ENCODE measurements at places on chromosomes 3 and 15. TPM values are rescaled to one million over a fixed set of nuclear protein-coding genes. Genes with fewer than 3 reads are reported as not detected.
A peak's percentile ranks its signal among the peaks of the same experiment; 100 is the strongest.

GRCh38 chr3:116515973-116516372 is 70.7 kb upstream of the LSAMP start:
- no peak for DNase-seq
- H3K27ac ChIP-seq = no peak overlapping the region
- no peak overlapping the region for H3K4me3 ChIP-seq
- H3K27me3 ChIP-seq = no peaks in the 10 kb centered on the region
- no peaks in the 10 kb centered on the region for H3K36me3 ChIP-seq

The PPCDC gene
- 16.3 TPM for polyA plus RNA-seq

The SLITRK3 gene
- not detected for polyA plus RNA-seq

DNA sequence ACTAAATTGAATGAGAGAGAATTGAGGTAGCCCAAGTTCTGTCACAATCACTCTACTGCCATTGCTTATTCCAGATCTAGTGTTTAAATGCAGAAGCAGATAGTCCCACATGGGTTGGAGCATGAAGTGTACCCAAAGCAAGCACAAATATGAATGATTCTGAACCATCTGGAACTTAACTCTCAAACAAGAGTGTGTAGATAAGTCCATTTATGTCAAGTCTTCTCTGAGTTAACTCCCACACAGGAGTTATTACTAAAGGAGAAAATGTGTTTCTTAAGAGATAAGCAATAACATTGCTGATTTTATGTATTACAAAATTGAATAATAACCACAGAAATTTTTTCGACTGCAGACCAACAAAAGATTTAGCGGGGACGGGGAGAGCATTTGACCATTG is 33.6 kb downstream of the PAQR9 start:
- no peak for DNase-seq
- no peak overlapping the region for H3K27ac ChIP-seq
- peaks cover 16% of the 10 kb centered on the region for H3K27me3 ChIP-seq
- H3K4me3 ChIP-seq = no peak overlapping the region
- H3K36me3 ChIP-seq = no peaks in the 10 kb centered on the region

- no peak for DNase-seq
- H3K27me3 ChIP-seq = no peaks in the 10 kb centered on the region
- no peak overlapping the region for H3K4me3 ChIP-seq
- H3K27ac ChIP-seq = no peak overlapping the region
Observed at GRCh38 chr15:89761009-89761831, 10.2 kb upstream of the MESP1 start.

- no peak overlapping the region for H3K27ac ChIP-seq
Observed at GRCh38 chr15:29162411-29162810, 107.2 kb downstream of the NSMCE3 start.

DNA sequence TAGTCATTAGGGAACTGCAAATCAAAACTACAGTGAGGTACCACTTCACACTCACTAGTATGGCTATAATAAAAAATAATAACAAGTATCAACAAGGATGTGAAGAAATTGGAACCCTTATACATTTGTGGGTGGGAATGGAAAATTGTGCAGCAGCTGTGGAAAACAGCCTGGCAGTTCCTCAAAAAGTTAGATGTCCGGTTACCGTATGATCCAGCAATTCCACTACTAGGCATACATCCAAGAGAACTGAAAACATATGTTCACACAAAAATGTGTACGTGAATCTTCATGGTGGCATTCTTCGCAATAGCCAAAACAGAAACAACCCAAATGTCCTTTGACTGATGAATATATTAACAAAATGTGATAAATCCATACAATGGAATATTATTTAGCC is 187.9 kb upstream of the LYSMD4 start:
- H3K27me3 ChIP-seq = no peaks in the 10 kb centered on the region
- no peaks in the 10 kb centered on the region for H3K36me3 ChIP-seq

DNA sequence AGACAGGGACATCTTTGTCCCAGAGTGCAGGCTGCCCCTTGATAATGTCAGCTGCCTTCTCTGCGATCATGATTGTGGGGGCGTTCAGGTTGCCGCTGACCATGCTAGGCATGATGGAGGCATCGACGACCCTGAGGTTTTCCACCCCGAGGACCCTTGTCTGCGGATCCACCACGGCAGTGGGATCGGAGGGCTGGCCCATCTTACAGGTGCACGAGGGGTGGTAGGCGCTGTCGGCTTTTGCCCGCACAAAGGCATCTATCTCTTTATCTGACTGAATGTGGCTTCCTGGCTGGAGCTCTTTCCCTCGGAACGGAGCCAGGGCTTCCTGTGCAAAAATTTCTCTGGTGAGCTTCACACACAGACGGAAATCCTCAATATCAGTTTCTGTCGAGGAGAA is 28.4 kb downstream of the CHDH start:
- no peak overlapping the region for H3K4me3 ChIP-seq
- no peak overlapping the region for H3K27ac ChIP-seq
- no peak for DNase-seq
- peaks cover 8% of the 10 kb centered on the region for H3K27me3 ChIP-seq
- H3K36me3 ChIP-seq = no peaks in the 10 kb centered on the region
- H3K4me1 ChIP-seq = no peaks in the 10 kb centered on the region

DNA sequence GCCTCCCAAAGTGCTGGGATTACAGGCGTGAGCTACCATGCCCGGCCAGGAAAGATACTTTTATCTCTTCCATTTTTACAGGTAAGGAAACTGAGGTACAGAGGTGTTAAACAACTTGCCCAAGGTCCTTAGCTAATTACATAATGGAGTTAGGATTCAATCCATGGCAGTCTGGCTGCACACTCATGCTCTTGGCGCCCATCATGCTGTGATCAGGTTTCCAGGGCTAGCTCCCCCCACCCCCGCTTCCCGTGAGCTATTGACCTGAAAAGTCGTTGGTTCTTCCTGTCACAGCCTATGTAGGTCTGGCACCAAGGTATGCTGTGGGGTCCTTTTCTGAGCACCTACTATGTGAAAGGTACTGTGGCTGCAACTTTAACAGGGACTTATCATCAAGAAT is 55.9 kb upstream of the LARS2 start:
- peaks cover 45% of the 10 kb centered on the region for H3K27me3 ChIP-seq
- no peaks in the 10 kb centered on the region for H3K4me1 ChIP-seq
- no peak overlapping the region for H3K27ac ChIP-seq

GRCh38 chr3:71432044-71432975 is 151.2 kb downstream of the FOXP1 start:
- H3K27me3 ChIP-seq = no peaks in the 10 kb centered on the region
- H3K27ac ChIP-seq = no peak overlapping the region
- DNase-seq = no peak
- H3K4me3 ChIP-seq = no peak overlapping the region
- peaks cover 2% of the 10 kb centered on the region for H3K4me1 ChIP-seq
- no peaks in the 10 kb centered on the region for H3K36me3 ChIP-seq

DNA sequence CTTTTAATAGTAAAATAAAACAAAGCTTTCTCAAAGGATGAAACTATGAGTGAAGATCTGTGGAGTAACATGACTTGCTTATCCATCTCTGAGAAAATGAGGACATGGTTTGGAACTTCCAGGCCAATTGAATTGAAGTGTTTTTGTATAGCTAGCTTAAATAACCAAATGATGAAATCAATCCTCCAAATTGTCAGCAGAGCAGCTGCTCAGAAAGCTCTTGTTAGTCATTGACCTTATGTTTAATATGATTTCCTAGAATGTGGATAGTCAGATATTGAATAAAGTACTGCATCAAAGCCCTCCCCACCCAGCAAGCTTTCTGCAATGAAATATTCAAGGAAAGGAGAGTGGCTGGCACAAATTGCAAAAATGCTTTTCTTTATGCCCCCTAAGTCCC is 437.2 kb downstream of the MFSD1 start:
- H3K27ac ChIP-seq = no peak overlapping the region
- H3K36me3 ChIP-seq = no peaks in the 10 kb centered on the region
- H3K4me3 ChIP-seq = no peak overlapping the region
- no peaks in the 10 kb centered on the region for H3K27me3 ChIP-seq

The TPRG1 gene
- 0.17 TPM for polyA plus RNA-seq

DNA sequence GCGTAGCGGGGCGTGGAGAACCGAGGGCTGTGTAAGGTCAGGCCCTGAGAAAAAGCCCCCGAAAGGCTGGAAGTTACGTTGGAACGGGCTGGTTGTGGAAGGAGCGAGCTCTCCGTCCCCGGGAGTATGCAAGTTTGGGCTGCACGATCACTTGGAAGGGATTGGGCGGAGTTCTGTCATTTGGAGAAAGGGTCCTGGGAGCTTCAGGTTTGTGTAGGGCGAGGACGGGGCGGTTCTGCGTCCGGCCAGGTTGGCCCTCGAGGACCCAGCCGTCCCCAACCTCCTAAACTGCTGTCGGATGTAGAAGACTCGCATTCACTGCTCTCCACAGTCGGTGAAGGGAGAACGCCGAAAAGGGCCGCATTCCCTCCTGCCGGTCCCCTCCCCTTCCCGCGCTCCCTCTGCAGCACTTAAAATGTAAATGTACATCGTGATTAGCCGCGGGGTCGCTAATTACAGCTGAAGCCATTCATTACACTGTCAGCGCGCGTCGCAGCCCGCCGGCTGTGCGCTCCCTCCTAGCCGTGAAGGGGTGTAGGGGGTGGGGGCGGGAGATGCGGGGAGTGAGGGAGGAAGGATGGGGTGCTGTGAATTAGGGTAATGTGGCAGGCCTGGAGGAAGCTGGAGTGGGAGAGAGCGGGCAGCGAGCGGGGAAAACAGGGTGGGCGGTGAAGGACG is 2.5 kb upstream of the RPP25 start:
- H3K27me3 ChIP-seq = peaks cover 53% of the 10 kb centered on the region
- no peak overlapping the region for H3K27ac ChIP-seq
- H3K36me3 ChIP-seq = no peaks in the 10 kb centered on the region
- peaks cover 8% of the 10 kb centered on the region for H3K4me1 ChIP-seq

- peaks cover 23% of the 10 kb centered on the region for H3K27me3 ChIP-seq
- no peak overlapping the region for H3K4me3 ChIP-seq
- H3K36me3 ChIP-seq = no peaks in the 10 kb centered on the region
- DNase-seq = no peak
- H3K27ac ChIP-seq = no peak overlapping the region
Observed at GRCh38 chr15:78193731-78194567, 40.4 kb downstream of the ACSBG1 start.

DNA sequence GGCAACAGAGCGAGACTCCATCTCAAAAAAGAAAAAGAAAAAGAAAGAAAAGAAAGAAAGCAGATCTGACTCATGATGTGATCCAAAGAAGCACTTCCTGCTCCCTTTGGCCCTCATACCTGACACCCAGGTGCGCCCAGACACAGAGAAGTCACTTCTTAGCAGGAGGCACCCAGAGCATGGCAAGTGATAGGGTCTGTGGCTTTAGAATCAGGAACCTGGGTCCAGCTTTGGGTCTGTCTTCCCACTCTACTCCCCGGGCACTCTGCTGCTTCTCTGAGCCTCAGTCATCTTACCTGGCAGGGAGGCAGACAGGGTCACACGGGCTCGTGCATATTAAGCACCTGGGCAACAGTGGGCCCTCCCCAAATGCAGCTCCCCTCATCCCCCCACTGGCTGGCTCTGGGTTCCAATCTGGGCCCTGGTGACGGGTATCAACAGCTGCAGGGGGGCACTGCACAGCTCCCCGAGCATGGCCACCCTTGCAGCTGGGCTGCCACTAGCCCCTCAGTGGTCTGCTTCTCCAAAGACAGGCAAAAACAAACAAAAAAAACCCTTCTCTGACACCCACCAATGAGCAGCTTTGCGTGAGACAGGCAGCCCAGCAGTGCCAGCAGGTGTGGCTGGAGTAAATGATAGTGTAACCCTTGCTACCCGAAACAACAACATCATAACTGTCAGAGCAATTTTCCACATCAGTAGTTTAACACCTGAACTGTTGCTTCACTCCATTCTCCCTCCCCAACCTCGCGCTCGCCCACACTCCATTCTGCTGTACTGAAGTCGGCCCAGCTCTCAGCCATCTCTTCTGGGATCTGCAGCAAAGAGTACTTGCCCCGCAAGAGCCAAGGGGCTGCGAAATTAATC is 99.8 kb downstream of the MEGF11 start:
- H3K27me3 ChIP-seq = peaks cover 60% of the 10 kb centered on the region
- no peaks in the 10 kb centered on the region for H3K36me3 ChIP-seq
- no peak overlapping the region for H3K27ac ChIP-seq
- no peaks in the 10 kb centered on the region for H3K4me1 ChIP-seq

- no peak overlapping the region for H3K4me3 ChIP-seq
- no peak for DNase-seq
- H3K27me3 ChIP-seq = no peaks in the 10 kb centered on the region
Observed at GRCh38 chr3:139974809-139975425, 39.9 kb downstream of the CLSTN2 start.

DNA sequence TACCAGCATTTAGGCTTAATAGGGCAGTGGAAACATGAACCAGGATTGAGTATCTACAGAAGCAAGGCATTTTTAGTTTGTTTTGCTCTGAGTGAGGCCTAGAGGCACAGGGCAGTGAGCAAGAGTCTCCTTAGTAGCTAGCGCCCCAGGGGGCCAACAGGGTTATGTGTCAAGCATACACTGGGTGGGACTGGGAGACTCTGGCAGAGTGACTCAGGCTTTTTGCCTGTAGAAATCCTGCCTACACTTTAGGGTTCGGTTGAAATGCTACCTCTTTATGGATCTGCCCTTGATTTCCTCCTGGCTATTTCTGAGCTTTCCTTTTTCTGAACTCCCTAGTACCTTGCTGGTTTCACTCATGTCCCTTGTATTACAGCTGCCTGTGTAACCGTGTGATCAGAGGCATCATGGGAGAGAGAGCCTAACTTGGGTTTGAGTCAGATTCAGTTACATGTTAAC is 72.2 kb downstream of the TOP2B start:
- H3K4me3 ChIP-seq = no peak overlapping the region
- peaks cover 4% of the 10 kb centered on the region for H3K36me3 ChIP-seq
- 0 out of 2 replicates have a peak overlapping the region, but pooled peaks have one; percentile 12 for H3K27ac ChIP-seq
- no peaks in the 10 kb centered on the region for H3K27me3 ChIP-seq
- DNase-seq = peak; percentile 78

DNA sequence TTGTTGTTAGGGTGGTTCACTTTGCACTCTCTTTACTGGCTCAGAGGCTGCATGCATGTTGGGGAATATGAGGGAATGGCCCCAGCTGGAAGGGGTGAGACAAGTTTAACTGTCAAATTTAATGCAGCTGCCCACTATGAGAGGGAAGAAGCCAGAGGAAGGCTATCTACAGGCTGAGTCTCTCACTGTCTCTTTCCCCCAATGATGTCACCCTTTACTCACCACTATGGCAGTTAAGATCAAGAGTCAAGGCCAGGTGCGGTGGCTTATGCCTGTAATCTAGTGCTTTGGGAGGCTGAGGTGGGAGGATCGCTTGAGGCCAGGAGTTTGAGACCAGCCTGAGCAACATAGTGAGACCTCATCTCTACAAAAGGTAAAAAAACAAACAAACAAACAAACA is 12.2 kb upstream of the RBMS3 start:
- no peaks in the 10 kb centered on the region for H3K36me3 ChIP-seq
- no peaks in the 10 kb centered on the region for H3K4me1 ChIP-seq
- H3K4me3 ChIP-seq = no peak overlapping the region
- DNase-seq = no peak

GRCh38 chr3:54988838-54989630 is 61.2 kb upstream of the LRTM1 start:
- DNase-seq = peak; percentile 90
- no peak overlapping the region for H3K4me3 ChIP-seq
- peaks cover 12% of the 10 kb centered on the region for H3K4me1 ChIP-seq
- no peaks in the 10 kb centered on the region for H3K36me3 ChIP-seq
